NCI-H1105 (cell line): ENCODE measurements at places on chromosomes 3 and 15.

DNA sequence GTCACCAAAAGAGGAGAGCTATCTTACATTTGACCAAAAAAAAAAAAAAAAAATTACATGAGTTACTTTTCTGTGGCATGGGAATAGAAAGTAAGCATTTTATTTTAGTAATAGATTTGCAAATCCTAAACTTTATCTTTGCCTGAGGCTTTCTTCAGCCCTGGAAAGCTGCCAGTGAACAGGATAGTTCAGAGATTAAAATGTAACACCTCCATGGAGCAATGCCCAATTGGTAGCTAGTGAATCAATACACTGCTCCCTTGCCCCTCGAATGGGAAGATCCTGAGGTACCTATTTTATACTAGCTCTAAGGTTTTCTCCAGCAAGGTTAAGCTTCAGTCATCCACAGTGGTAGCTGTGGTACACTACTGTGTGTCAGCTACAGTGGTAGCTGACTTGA lies 867.1 kb downstream of the NAALADL2 start:
- DNase-seq: no peak

DNA sequence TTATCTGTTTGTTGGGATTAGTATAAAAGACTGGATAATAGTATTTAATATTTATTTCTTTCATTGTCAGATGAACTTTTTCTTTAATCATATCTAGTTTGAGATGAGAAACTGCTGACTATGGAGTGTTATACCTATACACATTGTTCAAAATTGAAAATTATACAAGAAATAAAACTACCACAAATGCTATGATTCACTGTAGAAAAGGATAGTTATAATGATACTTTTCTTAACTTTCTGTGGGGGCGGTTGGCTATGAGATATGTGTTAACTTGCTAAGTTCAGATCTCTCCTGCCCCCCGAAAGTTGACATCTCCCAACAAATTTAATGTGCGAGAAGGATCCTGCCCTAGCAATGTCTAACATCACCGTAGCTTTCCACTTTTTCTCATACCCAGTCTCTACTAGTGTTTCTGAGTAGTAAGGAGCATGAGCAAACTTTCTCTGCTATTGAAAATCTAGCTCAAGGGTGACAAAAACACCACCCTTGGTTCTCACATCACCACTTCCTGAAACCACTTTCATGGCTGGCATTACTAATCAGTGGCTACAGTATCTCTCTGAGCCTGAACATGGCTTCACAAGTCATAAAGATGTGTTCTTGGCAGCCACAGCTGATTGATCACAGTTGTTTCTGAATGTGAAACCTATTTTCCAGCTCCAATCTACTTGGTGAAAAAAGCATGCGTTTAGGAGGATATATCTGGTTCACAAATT lies 15.8 kb upstream of the SAMMSON start:
- no peak for DNase-seq

- DNase-seq: no peak
Measured at GRCh38 chr3:145489011-145489410, 672.0 kb downstream of the PLOD2 start.

- no peak for DNase-seq
Measured at GRCh38 chr3:181403876-181404660, 307.7 kb upstream of the SOX2 start.

GRCh38 chr3:69305011-69305410 lies 80.9 kb downstream of the FRMD4B start:
- DNase-seq: no peak

DNA sequence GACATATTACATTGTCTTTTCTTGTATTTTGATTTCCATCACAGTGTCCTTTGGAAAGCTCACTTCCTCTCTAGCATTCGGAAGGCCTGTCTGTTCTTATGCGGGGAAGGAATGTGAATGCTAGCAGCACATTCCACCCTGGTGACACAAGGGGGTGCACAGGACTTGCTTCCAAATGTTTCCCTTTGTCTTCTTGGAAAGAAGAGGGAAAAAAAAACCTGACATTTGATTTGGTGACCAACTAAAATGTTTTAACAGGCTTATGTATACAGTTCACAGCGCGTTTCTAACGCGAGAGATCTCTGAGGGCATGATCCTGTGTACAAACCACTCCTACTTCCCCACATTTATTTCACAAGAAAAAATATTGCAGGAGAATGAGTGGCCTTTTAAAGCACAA lies 107.6 kb upstream of the FXR1 start:
- DNase-seq: peak; percentile 53

GRCh38 chr3:54550221-54550977 lies 377.5 kb downstream of the LRTM1 start:
- no peak for DNase-seq

- DNase-seq: no peak
Measured at GRCh38 chr3:161270991-161271390, 49.9 kb downstream of the NMD3 start.

DNA sequence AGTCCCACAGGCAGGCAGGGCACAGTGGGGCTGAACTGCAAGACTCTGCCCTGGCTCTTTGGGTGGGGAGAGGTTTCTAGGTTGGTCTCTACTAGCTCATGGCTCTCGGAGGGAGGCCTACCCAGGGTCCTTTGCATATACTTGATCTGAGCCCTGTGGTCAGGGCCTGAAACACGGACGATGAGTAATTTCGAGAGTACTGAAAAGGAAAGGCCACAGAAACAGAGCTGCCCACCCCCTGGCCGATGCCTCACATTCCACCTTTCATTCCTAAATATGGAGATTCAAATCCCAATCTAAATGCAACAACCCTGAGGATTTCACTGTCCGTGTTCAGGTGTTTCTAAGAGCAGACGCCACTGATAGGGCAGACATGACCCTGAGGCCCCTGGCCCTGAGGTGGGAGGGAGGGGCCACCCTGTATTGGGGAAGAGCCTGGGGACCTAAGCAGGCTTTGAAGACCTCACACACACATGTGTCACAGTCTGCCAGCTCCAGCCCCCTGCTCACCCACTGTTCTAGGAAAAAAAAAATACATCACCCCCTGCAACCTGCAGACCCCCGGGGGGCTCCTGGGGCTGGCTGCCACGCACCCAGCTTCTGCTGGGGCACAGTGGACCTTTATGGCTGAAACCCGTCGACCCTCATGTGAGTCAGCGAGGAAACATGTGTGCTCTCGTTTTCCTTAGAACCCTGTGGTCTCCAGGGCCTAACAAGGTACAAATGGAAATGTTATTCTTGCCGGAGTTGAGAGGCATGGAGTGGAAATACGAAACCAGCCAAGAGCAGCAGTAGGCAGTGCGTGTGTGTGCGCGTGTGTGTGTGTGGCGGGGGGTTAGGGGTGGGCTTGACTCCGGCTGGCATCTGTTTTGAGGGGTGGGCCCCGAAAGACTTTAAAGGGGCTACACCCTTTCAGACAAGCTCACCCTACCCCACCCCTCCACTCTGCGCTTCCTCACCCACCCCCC lies 112.7 kb downstream of the CHSY1 start:
- DNase-seq: no peak

DNA sequence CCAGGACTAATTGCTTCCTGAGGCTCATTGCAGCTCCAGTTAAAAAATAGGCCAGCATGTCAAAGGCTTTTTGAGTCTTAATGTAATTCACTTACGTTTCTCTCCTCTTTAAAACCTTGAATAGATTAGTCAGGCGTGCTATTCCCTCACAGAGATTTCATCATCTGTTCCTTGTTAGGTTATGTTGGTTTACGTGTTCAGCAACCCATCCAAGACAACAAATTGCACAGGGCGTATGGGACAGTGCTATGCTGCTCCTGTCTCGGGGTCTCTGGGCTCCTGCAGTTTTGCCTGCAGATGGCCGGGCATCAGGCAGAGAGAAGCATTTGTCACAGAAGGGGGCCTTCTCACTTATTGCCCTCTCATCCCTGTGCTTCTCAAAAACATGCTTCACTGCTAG lies 117.1 kb downstream of the CHDH start:
- no peak for DNase-seq

DNA sequence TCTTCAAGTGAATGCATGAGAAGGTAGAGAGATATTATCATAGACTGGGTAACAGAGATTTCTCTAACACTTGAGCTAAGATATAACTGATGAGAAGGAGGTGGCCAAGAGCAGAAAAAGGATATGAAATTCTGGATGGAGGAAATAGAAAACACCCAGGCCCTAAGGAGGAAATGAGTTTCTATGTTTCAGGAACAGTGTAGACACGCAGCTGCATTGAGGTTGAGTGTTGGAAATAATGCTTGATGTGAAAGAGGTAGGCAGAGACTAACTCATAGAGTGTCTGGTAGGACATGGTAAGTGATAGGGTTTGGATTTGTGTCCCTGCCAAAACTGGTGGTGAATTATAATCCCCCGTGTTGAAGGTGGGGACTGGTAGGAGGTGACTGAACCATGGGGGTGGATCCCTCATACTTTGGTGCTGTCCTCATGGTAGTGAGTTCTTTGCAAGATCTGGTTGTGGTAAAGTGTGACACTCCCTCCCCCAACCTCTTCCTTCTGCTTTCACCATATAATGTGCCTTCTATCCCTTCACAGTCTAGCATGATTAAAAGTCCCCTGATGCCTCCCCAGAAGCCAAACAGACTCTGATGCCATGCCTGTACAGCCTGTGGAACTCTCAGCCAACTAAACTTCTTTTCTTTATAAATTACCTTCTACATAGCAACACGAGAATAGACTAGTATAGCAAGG lies 787.3 kb downstream of the EDEM1 start:
- DNase-seq: no peak

GRCh38 chr3:53196575-53197407 lies 35.8 kb downstream of the PRKCD start:
- no peak for DNase-seq

DNA sequence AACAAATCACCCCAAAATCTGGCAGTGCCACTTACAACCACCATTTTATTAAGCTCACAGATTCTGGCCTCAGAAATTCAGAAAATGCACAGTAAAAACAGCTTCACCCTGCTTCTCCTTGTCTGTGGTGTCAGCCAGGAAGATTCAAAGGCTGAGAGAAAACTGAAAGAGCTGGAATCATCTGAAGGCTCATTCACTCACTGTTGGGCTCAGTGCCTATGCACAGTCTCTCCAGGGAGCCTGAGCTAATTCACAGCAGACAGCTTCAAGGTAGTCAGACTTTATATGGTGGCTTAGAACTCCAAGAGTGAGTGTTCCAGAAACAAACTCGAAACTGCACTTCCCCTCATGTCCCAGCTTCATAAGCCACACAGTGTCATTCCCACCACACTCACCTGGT lies 16.5 kb upstream of the PLOD2 start:
- DNase-seq: no peak

DNA sequence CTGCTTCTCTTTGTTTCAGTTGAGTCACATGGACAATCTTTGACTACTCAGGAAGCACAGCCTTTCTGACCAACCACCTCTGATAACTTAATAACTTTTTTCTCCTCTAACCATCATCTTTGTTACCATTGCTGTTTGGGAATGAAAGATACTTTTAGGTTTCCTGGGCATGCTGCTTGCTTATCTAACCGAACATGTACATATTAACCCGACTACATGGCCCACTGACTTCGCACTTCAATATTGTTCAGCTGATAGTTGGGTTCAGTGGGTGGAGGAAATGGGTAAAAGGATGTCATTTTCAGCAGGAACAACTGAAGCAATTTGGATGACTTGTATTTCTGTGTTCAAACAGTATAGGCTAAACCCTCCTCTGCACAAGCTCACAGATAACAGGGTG lies 214.3 kb downstream of the SQOR start:
- no peak for DNase-seq

- no peak for DNase-seq
Measured at GRCh38 chr15:35003928-35004327, 15.8 kb upstream of the ZNF770 start.

GRCh38 chr3:122078235-122078935 lies 23.2 kb downstream of the CD86 start:
- DNase-seq: no peak

GRCh38 chr3:122936335-122936734 lies 91.2 kb downstream of the SEMA5B start:
- no peak for DNase-seq

DNA sequence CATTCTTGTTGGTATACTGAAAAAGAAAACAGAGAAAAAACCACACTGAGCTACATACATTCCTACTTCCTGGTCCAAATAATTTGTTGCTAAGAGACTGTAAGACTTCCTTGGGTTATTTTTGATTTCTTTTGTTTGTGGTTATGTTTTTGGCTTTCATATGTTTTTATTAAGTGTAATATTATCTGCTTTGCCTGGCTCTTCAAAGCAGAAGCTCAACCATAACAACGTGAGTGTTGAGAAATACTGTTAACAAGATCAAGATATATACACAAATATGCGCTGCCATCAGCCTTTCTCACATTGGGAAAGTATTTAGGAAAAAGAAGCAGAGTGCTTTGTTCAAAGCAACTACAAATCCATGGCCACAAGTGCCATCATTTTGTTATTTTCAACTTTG lies 556.2 kb upstream of the CBLB start:
- DNase-seq: no peak

- no peak for DNase-seq
Measured at GRCh38 chr15:50893976-50894375, 14.5 kb upstream of the AP4E1 start.

DNA sequence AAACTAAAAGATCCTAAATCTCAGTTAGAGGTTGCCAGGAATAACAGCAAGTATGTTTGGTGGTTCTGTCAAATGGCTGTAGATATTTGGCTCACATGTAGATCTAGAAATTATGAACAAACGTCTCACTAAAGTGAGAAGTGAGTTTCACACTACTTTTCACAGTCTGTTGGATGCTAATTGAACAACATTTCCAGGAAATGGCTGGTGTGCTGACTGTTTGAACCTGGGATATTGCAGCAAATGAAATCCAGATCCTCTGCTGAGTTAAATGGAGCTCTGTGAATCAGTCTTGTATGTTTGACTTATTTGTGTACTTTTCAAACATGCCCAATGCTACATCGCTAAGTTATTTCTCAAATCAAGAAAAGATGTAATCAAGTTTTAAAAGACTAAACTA lies 21.3 kb upstream of the RSL24D1 start:
- no peak for DNase-seq

- no peak for DNase-seq
Measured at GRCh38 chr15:39850436-39850835, 67.8 kb upstream of the FSIP1 start.

- no peak for DNase-seq
Measured at GRCh38 chr3:178806651-178807050, 265.0 kb downstream of the ZMAT3 start.

DNA sequence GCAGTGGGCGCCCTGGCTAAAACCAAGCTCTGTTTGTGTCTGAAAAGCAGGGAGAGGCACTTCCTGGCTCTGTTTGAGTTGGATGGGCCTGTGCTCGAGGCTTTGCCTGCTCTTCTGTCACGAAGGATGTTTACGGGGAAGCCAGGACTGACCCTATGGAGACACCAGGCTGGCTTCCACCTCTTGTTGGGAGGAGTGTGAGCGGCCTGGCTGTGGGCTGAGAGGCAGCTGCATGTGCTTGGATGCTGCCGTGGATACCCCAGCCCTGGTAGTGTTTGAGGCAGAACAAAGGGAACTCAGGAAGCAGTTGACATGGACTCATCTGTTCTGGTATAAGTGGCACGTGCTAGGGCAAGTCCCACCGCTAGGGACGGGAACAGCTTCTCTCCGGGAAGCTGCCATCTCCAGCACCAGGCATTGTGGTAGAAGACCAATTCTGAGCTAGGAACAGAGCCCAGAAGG lies 17.6 kb upstream of the SLC41A3 start:
- no peak for DNase-seq

- no peak for DNase-seq
Measured at GRCh38 chr3:24495326-24495994, 810 bp upstream of the THRB start.
